Immature natural killer cell (primary cell): ENCODE measurements at places on chromosomes 12 and 14.
A peak's percentile ranks its signal among the peaks of the same experiment; 100 is the strongest.

GRCh38 chr12:101967506-101967905, 90.1 kb downstream of the DRAM1 start:
- H3K4me1 ChIP-seq: peaks cover 9% of the 10 kb centered on the region
- H3K27ac ChIP-seq: no peak overlapping the region
- H3K27me3 ChIP-seq: peaks cover 1% of the 10 kb centered on the region
- DNase-seq: peak; percentile 3

GRCh38 chr14:77031759-77032490, 3.4 kb upstream of the IRF2BPL start:
- H3K4me3 ChIP-seq: peak overlapping the region; percentile 93
- H3K36me3 ChIP-seq: no peaks in the 10 kb centered on the region
- DNase-seq: no peak
- peaks cover 15% of the 10 kb centered on the region for H3K27me3 ChIP-seq
- peak overlapping the region; percentile 99 for H3K27ac ChIP-seq

DNA sequence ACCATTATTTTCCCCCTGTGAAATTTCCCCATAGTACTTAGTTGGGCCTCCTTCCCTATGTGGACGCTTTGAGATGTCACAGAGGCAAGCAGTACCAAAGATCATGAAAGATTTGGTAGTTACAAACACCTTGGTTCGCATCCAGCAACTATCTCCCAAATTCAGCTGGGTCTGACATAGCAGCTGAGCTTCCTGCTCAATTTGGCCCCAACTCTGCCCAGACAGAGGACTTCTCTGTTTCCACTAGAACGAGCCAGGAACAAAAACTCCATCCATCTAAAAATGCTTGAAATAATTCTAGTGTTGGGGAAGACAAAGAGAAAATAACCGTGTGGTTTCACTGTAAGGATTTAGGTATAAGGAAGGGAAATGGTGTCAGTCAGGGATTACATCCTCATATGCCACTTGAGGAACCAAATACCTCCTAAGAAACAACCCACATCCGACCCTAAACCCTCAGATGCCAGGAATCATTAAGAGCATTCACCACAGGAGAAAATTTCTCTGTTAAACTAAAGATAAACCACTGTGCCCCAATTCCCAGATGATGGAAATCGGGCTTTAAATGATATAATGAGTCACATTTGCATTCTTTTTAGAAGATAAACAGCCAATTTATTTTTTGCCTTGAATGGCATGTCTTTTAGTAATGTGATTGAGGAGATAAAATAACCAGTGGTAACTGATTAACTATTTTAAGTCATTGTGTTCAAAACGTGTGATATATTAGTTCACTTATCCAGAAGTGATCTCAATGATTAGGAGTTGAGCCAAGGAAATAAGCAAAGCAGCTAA, 103.7 kb upstream of the IFNG-AS1 start:
- H3K36me3 ChIP-seq: no peaks in the 10 kb centered on the region
- H3K27me3 ChIP-seq: peaks cover 4% of the 10 kb centered on the region
- H3K4me3 ChIP-seq: no peak overlapping the region

DNA sequence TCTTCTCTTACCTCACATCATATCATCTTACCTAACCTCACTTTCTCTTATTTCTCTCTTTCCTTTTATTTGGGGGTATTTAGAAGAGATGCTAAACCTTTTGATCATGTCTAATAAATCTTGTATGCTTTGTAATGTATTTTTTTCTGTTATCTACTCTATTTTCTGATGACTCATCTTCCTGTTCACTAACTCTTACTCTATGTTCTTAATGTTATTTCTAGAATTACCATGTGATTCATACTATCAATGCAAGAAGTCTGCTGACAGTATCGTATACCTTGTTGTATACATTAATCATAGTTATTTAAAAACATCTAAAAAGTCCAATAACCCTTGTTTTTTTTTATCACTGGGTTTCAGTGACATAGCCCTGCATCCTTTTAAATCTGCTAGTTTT, 62.3 kb downstream of the MGAT4C start:
- DNase-seq: no peak
- no peaks in the 10 kb centered on the region for H3K4me1 ChIP-seq
- H3K4me3 ChIP-seq: no peak overlapping the region
- no peaks in the 10 kb centered on the region for H3K36me3 ChIP-seq

DNA sequence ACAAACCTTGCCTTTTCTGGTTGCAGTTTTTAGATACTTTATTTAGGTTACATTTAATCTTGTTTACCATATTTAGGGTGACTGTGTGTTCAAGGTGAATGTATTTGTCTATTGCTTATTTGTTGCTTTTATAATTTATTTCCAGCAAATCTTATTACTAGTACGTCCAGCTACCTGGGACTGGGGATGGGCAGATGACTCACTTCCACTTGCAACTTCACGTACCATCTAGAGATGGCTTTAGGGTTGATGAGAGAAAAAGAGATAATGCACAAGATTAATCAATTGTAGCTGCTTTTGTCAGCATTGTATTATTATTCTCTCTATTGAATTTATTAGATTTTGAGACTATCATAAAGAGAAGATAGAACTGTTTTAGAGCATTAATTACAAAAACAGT, 5.1 kb downstream of the MIPOL1 start:
- H3K27me3 ChIP-seq: peaks cover 2% of the 10 kb centered on the region
- no peaks in the 10 kb centered on the region for H3K4me1 ChIP-seq
- no peaks in the 10 kb centered on the region for H3K36me3 ChIP-seq
- H3K27ac ChIP-seq: no peak overlapping the region

GRCh38 chr14:24706351-24706750, 72.4 kb upstream of the GZMB start:
- no peak overlapping the region for H3K27ac ChIP-seq
- no peaks in the 10 kb centered on the region for H3K27me3 ChIP-seq
- H3K4me3 ChIP-seq: no peak overlapping the region
- DNase-seq: no peak

DNA sequence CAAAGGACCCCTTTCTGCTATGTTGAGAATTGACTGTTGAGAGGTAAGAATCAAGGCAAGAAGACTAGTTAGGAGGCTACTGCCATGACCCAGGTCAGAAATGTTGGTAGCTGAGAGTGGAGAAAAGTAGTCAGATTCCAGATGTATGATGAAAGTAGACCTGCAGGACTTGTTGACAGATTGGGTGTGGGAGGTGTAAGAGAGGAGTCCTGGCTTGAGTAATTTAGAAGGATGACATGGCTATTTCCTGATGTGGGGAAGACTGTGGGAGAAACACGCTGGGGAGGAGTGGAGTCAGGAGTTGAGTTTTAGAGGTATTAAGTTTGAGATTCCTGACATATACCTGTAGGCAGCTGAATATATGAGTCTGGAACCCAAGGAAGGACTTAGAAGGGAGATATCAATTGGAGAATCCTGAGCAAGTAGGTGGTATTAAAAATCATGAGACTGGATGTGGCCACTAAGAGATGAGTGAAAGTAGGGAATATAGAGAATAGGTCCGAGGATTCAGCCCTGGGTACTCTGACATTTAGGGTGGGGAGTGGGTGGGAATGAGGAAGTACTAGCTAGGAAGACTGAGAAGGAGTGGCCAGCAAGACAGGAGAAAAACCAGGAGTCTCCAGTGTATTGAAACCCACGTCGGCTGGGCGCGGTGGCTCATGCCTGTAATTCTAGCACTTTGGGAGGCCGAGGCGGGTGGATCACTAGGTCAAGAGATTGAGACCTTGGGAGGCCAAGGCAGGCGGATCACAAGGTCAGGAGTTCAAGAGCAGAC, 12.6 kb upstream of the DDX47 start:
- H3K4me1 ChIP-seq: no peaks in the 10 kb centered on the region
- peaks cover 2% of the 10 kb centered on the region for H3K27me3 ChIP-seq
- H3K27ac ChIP-seq: no peak overlapping the region

- H3K36me3 ChIP-seq: no peaks in the 10 kb centered on the region
- peaks cover 15% of the 10 kb centered on the region for H3K4me1 ChIP-seq
- peak overlapping the region; percentile 73 for H3K4me3 ChIP-seq
- H3K27ac ChIP-seq: no peak overlapping the region
- DNase-seq: no peak
Measured at GRCh38 chr12:67068204-67068731, 200.9 kb upstream of the CAND1 start.

DNA sequence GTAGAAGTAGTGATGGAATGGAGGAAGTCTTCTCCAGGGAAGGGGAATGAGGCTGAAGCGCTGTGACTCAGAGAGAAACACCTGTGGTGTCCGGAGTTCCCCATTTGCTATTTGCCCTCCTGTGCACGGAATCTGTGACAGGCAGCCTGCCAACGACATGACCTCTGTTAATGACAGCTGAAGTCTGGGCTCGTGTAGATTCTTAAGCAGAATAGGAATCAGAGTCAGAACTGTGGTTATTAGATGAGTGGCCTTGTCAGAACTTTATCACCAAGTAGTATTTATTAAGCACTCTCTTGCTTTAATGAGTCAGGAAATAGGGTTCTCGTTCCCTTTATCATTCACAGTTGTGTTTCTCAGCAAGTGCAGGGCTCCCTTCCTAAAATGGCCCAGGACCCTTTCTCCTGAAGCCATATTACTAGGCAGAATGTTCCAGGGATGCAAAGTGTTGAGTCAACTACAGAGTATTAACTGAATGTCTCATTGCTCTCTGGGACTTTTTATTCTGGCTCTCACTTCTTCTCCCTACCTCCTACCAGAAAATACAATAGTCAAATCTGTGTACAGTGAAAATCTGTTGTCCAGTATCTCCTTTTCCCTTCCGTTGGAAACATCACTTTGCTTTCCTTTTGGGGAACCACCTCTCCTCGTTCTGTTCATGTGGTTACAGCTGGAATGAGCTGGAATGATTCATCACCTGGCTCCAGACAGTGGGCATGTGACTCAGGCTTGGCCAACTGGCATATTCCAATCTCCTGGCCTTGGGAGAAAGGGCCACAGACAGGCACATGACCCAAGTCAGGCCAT, 77.8 kb upstream of the MAX start:
- H3K36me3 ChIP-seq: no peaks in the 10 kb centered on the region
- no peak overlapping the region for H3K27ac ChIP-seq
- no peaks in the 10 kb centered on the region for H3K4me1 ChIP-seq
- peaks cover 6% of the 10 kb centered on the region for H3K27me3 ChIP-seq

DNA sequence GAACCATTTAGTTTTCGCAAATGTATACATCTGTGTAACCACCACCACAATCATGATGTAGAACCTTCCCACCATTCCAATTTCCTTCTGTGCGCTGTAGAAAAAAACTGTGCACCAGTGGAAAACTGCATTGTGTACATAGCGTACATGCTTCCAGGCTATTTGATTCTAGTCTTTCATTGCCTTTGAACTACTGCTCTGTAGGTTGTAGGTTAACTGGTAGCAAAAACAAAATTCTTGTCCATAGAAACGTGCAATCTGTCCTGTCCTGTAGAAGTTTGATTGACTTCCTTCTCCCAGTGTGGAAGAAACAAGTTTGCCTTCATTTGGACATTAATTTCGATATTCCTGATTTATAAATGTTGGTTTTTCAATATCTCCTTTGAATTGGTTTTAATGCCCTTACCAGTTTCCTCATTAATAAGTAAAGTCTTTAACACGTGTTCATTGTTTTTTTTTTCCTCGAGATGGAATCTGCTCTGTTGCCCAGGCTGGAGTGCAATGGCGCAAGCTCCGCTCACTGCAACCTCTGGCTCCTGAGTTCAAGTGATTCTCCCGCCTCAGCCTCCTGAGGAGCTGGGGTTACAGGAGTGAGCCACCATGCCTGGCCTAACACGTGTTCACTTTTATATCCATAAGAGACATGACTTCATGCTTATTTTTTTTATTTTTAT, 3.6 kb upstream of the ISM2 start:
- H3K4me1 ChIP-seq: peaks cover 7% of the 10 kb centered on the region
- no peak overlapping the region for H3K4me3 ChIP-seq
- peaks cover 2% of the 10 kb centered on the region for H3K27me3 ChIP-seq
- H3K27ac ChIP-seq: no peak overlapping the region
